IMR-90 (cell line): ENCODE measurements at places on chromosomes 3 and 15. TPM values are rescaled to one million over a fixed set of nuclear protein-coding genes. Genes with fewer than 3 reads are reported as not detected.

The OR4M2 gene
- polyA plus RNA-seq = not detected in 2 replicates

The TRIM42 gene
- polyA plus RNA-seq = not detected in 2 replicates

The NRG4 gene
- polyA plus RNA-seq = not detected in 2 replicates

The CLSTN2 gene
- 0.07 TPM in 2 replicates for polyA plus RNA-seq

The GADL1 gene
- not detected in 2 replicates for polyA plus RNA-seq

The LMAN1L gene
- polyA plus RNA-seq = not detected in 2 replicates

The SLC38A3 gene
- 0.12 and 0.36 TPM in 2 replicates for polyA plus RNA-seq

DNA sequence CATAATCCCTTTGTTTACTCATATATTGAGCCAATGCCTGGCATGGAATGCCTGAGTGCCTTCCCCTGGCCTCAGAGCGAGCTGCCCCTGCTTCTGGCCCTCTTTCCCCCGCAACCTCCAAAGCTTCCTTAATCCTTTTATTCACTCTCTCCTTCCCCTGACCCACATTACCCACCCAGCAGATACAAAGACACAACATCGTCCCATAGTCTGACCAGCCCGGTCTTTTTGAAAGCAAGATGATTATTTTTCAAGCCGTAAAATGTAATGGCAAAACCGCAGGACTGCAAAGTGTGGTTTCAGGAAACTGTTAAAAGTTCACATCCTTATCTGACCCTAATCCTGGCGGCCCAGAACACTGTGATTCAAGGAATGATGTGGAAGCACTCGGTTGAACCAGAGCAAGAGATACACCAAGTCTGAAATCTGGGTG, 78.4 kb upstream of the LRTM1 start:
- no peak overlapping the region for H3K4me3 ChIP-seq
- H3K36me3 ChIP-seq = no peaks in the 10 kb centered on the region
- peak; percentile 23 for DNase-seq
- 0 out of 2 replicates have a peak, but pooled peaks cover 2% of the 10 kb centered on the region for H3K27me3 ChIP-seq
- no peak overlapping the region for H3K27ac ChIP-seq

DNA sequence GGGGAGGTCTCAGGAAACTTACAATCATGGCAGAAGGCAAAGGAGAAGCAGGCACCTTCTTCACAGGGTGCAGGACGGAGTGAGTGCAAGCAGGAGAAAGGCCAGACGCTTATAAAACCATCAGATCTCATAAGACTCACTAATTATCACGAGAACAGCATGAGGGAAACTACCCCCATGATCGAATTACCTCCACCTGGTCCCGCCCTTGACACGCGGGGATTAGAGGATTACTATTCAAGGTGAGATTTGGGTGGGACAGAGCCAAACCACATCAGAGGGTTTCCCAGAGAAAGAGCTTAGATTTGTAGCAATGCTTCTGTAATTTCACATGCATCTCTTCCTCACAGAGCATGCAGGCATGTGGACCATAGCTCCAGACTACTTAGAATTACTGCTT, 615.7 kb upstream of the UBE2E2 start:
- H3K27ac ChIP-seq = no peak overlapping the region
- no peak for DNase-seq
- H3K4me1 ChIP-seq = no peaks in the 10 kb centered on the region
- no peaks in the 10 kb centered on the region for H3K36me3 ChIP-seq
- no peaks in the 10 kb centered on the region for H3K27me3 ChIP-seq

GRCh38 chr3:127673191-127674100, 694 bp downstream of the ABTB1 start:
- peaks cover 10% of the 10 kb centered on the region for H3K4me1 ChIP-seq
- H3K27me3 ChIP-seq = no peaks in the 10 kb centered on the region
- peaks cover 21% of the 10 kb centered on the region for H3K36me3 ChIP-seq
- peak overlapping the region; percentile 82; the same call in 1 of the 2 replicates for H3K27ac ChIP-seq
- H3K4me3 ChIP-seq = peak overlapping the region; percentile 97

GRCh38 chr3:75254685-75255084, 409.4 kb upstream of the FRG2C start:
- H3K4me1 ChIP-seq = no peaks in the 10 kb centered on the region
- DNase-seq = no peak
- no peaks in the 10 kb centered on the region for H3K36me3 ChIP-seq
- no peak overlapping the region for H3K27ac ChIP-seq
- no peaks in the 10 kb centered on the region for H3K27me3 ChIP-seq

DNA sequence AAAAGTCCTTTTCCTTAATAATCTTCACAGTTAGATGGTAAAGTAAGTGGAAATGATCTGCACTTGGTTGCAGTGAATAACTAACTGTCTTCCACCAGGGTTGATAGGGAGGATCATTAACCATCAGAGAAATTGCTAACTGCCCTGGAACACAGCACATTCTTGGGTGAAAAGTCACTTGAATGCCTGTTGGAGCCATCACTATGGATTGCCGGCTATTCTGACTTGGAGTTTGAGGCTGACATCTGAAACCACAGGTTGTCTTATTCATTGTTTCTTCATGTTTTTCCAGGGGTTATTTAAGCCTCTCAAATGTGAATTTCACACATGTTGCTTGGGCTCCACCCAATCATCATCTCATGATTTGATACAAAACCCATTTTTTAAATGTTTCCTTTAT, 901.4 kb downstream of the MCTP2 start:
- no peaks in the 10 kb centered on the region for H3K36me3 ChIP-seq
- H3K4me1 ChIP-seq = peaks cover 5% of the 10 kb centered on the region; the same call in 1 of the 2 replicates
- no peak overlapping the region for H3K27ac ChIP-seq

- H3K4me1 ChIP-seq = no peaks in the 10 kb centered on the region
- H3K27ac ChIP-seq = no peak overlapping the region
- H3K27me3 ChIP-seq = peaks cover 53% of the 10 kb centered on the region
- H3K36me3 ChIP-seq = no peaks in the 10 kb centered on the region
Observed at GRCh38 chr15:73873889-73874511, 636 bp downstream of the TBC1D21 start.

DNA sequence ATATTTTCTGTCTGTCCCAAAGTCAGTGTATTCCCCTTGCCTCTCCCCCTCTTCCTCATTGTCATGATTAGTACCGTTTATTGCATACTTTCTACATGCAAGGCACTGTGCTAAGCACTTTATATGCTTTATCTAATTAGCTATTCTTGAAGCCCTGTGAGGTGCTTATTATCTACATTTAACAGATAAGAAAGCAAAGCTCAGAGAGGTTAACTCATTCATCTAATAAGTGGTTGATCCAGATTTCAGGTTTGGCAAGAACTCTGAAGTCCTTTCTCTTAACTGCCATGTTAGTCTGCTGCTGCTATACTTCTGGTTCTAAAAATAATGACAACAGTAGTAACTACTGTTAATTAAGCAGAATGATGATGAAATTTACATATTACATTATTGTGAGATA, 13.5 kb downstream of the IQGAP1 start:
- H3K4me3 ChIP-seq = no peak overlapping the region
- peaks cover 18% of the 10 kb centered on the region for H3K4me1 ChIP-seq
- DNase-seq = no peak
- H3K27ac ChIP-seq = no peak overlapping the region
- H3K27me3 ChIP-seq = no peaks in the 10 kb centered on the region

DNA sequence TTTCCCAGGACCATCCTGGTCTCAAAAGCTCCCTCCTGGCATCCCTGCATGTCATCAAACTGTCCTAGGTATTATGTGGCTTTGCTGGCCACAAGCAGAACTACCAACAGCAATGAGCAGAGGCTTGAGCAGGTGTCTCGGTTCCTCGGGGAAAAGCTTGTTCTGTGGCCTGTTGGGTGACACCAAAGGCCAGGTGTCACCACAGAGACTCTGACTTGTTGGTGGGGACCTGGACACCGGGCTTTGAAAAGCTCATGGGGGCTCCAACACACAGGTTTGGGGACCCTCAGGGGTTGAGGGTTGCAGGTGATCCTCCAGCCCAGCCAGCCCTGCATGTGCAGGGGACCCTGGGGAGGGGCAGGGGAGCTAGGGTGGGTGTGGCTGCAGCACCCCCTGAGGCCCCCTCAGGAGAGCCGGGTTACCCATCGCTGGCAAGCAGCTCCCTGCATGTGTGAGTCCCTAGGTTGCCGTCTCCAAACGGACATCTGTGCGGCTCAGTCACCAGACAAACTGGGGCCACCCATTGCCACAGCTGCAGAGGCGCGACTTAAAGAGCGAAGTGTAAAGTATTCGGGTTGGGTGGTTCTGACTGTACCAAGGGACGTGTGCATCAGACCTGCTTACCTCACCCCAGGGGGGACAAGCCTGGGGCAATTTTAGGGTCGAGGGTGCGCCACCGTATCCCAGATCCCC, 140.1 kb downstream of the CHSY1 start:
- no peaks in the 10 kb centered on the region for H3K27me3 ChIP-seq
- H3K36me3 ChIP-seq = no peaks in the 10 kb centered on the region
- no peak overlapping the region for H3K27ac ChIP-seq
- no peak overlapping the region for H3K4me3 ChIP-seq
- peaks cover 13% of the 10 kb centered on the region for H3K4me1 ChIP-seq

DNA sequence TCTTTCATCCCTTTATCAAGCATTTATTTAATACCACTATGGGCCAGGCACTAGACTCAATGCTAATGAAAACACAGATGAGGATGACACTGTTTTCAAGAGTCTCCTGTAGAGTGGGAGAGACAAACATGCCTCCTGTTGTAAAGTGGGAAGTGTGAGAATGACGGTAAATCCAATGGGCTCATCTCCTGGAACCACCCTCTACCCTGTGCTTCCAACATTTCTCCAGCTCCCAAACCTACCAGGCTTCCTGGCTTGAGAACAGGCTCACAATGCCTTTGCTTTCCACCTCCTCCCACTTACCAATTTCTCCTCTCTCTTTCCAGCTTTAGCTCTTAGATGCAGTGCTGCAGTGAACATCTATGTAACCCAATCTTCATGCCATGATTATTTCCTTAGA, 54.1 kb upstream of the TBC1D23 start:
- no peak overlapping the region for H3K4me3 ChIP-seq
- peaks cover 16% of the 10 kb centered on the region for H3K4me1 ChIP-seq
- no peak overlapping the region for H3K27ac ChIP-seq
- H3K36me3 ChIP-seq = no peaks in the 10 kb centered on the region

DNA sequence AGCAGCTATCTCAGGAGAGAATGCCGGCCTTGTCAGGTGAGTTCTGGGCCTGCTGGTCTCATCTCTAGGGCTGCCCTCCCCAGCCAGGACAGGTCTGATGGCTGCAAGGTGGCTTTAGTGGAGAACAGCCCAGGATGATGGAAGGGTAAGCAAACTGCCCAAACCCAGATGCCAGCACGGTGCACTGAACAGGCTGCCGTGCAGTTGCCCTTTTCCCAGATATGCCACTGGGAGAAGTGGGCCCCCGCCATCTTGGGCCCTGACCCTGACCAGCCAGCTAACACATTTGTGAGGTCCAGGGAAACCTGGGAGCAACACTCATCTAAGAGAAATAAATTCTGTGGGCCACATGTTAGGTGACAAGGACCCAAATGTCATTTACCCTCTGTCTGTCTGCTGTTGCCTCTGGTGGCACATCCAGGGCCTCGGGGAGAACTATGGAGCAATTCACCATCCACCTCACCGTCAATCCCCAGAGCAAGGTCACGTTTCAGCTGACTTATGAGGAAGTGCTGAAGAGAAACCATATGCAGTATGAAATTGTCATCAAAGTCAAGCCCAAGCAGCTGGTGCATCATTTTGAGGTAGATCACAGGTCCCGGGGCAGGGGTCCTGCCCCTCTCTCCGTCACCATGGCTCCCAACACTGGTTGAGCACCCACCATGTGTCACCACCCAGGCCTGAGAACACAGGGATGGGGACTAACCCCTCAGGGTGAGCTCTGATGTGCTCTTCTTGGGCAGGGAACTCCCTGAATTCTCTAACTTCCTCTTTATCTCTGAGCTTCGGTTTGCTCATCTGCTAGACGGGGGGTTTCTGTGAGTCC, 1.8 kb downstream of the ITIH1 start:
- no peak overlapping the region for H3K27ac ChIP-seq
- DNase-seq = no peak
- peaks cover 47% of the 10 kb centered on the region; the same call in 1 of the 2 replicates for H3K27me3 ChIP-seq
- H3K4me1 ChIP-seq = no peaks in the 10 kb centered on the region

- H3K36me3 ChIP-seq = no peaks in the 10 kb centered on the region; the same call in 1 of the 2 replicates
- no peak overlapping the region for H3K27ac ChIP-seq
- no peak overlapping the region for H3K4me3 ChIP-seq
- peak; percentile 18 for DNase-seq
Observed at GRCh38 chr3:64575211-64575844, 112.5 kb downstream of the ADAMTS9 start.

- no peaks in the 10 kb centered on the region for H3K36me3 ChIP-seq
- no peak for DNase-seq
- H3K27me3 ChIP-seq = peaks cover 5% of the 10 kb centered on the region
- H3K4me1 ChIP-seq = no peaks in the 10 kb centered on the region
- H3K4me3 ChIP-seq = no peak overlapping the region
Observed at GRCh38 chr3:72547183-72547582, 301.1 kb downstream of the SHQ1 start.

DNA sequence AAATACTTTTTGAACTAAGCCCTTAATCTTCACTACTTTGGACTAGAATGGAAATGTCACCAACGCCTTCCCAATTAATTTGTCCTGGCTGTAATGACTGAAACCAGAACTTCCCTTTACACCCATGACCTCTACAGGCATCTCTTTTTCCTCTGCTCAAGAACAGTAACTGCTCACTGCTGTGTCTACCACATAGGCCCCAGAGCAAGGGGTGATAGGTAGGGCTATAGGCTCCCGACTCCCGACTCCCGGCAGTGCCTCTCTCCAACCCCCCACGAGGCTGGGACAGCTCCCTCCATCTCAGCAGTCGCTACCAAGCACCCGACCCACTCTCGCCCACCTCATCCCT, 384 bp upstream of the LEKR1 start:
- H3K4me3 ChIP-seq = peak overlapping the region; percentile 53
- peak overlapping the region; percentile 92 for H3K27ac ChIP-seq
- H3K27me3 ChIP-seq = no peaks in the 10 kb centered on the region

DNA sequence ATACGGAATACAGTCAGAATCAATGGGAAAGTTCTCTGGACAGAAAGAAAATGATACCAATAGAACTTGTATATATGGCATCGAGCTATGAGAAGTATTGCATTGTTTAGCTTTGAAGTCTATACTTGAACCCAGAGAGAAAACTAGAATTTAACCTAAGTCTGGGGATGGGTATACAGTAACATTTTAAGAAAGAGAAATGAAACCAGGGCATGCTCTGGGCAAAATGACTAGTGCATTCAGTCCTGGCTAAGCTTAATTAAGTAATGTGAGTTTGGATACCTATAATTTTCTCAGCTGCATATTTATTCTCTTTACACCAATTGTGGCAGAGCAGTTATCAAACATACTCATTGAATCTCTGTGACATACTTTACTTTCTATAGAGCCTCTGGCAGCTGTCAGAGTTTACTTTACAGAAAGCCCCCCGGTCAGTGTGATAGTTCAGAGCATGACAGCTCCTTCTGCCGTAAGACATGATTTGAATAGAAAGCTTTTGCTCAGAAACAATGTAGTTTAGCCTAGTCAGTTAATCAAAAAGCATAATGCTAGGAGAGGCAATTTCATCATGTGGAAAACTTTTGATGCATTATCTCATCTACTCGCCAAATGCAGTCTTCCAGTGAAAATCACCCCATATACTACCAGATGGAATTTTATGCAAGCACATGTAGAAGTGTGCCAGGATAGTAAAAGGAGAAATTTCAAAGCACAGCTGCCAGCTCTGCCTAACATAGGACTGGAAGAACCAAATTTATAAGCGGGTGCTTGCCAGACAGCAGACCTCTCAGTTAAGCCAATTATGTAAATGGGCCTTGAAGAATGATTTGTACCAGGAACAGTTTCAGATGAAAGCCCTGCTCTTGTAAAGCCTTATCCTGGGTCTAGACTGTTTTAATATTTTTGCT, 40.7 kb downstream of the OXSM start:
- no peaks in the 10 kb centered on the region for H3K4me1 ChIP-seq
- H3K27ac ChIP-seq = no peak overlapping the region
- no peaks in the 10 kb centered on the region; the same call in 1 of the 2 replicates for H3K27me3 ChIP-seq
- no peak for DNase-seq

- no peaks in the 10 kb centered on the region for H3K4me1 ChIP-seq
- H3K4me3 ChIP-seq = no peak overlapping the region
- no peaks in the 10 kb centered on the region for H3K36me3 ChIP-seq
- DNase-seq = no peak
- H3K27ac ChIP-seq = no peak overlapping the region
- H3K27me3 ChIP-seq = no peaks in the 10 kb centered on the region
Observed at GRCh38 chr15:94282269-94283250, 51.2 kb downstream of the MCTP2 start.
